ENCODE measurements at places on chromosomes 6 and 20. TPM values are rescaled to one million over a fixed set of nuclear protein-coding genes. Genes with fewer than 3 reads are reported as not detected.

GRCh38 chr6:44453146-44453545, 65.6 kb downstream of the CDC5L start:
- no peak for DNase-seq

Gene ZNF341
- total RNA-seq = 0.77 TPM

Gene JAG1
- total RNA-seq = 113 TPM

GRCh38 chr6:39530201-39530759, 194.9 kb downstream of the KIF6 start:
- no peak for DNase-seq

GRCh38 chr20:59706400-59706693, 102.0 kb downstream of the PHACTR3 start:
- no peak for DNase-seq

GRCh38 chr6:13813621-13814175, 659 bp downstream of the MCUR1 start:
- peak; percentile 23 for DNase-seq

- DNase-seq = no peak
Observed at GRCh38 chr20:57437672-57438330, 46.6 kb downstream of the RBM38 start.

DNA sequence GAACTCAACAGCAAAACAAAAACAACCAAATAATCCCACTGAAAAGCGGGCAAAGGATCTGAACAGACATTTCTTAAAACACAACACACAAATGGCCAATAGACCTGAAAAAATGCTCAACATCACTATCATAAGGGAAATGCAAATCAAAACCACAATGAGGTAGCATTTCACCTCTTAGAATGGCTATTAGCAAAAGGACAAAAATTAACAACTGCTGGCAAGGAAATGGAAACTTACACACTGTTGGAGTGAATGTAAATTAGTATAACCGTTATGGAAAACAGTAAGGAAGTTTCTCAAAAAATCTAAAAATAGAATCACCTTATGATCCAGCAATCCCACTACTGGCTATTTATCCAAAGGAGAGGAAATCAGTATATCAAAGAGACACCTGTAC, 20.9 kb downstream of the FAM8A1 start:
- DNase-seq = no peak

DNA sequence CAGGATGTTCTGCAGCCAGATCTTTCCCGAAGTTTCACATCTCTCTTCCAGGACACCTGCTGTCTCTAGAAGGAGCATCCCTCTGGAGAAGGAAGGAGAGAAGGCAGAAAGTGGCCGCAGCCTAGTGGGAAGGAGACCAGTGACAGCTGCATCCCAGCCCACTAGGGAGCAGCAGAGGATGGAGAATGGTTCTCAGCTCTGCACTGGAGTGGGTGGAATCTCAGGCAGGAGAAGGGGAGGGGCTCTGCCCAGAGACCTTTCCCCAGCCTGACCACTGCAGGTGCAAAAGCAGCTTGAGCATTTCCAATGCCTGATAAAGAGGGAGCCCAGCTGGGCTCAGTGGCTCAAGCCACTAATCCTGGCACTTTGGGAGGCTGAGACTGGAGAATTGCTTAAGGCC, 32.3 kb downstream of the NCR2 start:
- DNase-seq = peak; percentile 30

- DNase-seq = no peak
Observed at GRCh38 chr6:133682506-133683307, 206.2 kb upstream of the TCF21 start.

DNA sequence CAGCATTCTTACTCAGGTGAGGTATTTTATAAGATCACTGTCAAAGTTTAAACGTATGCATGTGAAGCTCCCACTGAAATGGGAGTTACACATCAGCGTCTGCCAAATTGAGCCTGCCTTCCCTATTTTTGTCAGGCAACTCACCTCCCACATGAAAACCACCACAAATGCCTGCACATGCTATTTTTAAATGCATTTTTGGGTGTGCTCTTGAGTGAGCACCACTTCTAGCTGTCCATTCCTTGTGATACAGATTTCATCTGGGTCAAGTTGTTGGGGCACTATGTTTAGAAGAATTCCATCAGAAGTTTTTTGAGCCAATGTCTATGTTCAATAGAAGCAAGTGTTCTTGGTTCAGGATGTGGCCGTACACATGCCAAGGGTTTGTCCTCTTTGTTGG, 71.7 kb upstream of the RIPPLY2 start:
- DNase-seq = no peak

DNA sequence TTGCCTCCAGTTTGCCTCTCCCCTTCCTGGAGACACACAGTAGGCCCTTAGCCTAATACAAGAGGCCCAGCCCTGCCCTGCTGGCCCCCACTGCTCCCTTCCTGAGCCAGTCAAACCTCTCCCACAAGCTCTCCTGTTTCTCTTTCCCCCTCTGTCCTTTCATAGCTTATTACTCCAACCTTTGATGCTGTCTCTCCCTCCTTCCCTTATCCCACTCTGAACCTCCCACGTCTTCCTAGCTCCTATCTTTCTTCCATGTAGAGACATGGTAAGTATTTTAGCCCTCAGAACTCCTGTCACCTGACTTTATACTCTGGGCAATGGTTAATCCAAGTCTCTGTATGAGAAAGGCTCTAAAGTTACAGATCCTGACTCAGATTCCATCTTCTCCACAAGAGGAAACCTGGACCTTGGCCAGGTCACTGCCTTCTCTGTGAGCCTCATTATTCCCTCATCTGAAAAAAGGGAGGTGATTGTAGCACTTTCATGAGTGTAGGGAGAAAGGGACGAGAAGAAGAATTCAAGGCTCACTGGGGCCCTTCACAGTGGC, 6.7 kb downstream of the TGIF2 start:
- DNase-seq = peak; percentile 39

Gene C6orf15
- not detected for total RNA-seq

GRCh38 chr6:144339859-144340452, 54.8 kb downstream of the UTRN start:
- no peak for DNase-seq

Gene SPATS1
- not detected for total RNA-seq

DNA sequence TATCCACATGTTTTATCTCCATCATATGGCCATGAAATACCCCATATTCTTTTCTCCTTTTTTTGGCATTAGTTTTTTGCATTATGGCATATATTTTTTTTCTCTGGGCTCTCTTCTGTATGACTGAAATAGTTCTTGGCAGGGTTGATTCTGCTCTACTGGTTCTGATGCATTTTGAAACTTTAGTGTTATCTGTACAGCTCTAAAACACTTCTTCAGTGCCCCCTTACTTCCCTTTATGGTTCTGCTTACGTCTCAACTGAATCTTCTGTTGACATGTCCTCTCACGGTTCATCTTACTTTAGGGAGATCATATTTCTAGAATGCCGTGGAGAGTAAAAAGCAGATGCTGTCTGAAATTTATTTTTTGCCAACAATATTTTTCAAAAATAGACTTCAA, 23.2 kb upstream of the TXNDC5 start:
- DNase-seq = no peak

Gene DEFB112
- not detected for total RNA-seq

GRCh38 chr20:41318271-41318649, 729 bp upstream of the ZHX3 start:
- no peak for DNase-seq

GRCh38 chr6:84871925-84872324, 107.5 kb upstream of the TBX18 start:
- DNase-seq = no peak

Gene ANGPT4
- total RNA-seq = not detected

DNA sequence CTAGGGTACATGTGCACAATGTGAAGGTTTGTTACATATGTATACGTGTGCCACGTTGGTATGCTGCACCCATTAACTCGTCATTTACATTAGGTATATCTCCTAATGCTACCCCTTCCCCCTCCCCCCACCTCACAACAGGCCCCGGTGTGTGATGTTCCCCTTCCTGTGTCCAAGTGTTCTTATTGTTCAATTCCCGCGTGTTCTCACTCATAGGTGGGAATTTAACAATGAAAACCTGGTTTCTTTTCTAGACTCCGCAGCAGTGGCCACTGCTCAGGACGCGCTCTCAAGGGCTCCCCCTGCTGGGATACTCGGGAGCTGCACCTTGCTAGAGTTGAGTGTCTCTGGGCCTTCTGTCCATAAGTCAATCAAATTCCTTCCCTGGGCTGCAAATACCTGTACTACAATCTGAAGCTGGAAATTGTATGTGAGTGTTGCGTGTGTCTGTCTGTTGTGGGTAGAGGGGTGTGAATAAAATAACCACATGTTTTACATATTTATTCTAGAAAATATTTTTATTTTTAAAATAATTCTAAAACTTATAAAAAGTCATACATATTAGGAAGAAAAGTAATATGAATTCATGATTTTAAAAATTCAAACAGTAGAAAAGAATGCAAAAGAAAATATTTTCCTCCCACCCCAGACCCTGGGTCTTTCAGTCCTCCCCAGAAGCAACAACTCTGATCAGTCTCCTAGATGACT, 8.2 kb upstream of the CEP250 start:
- peak; percentile 66 for DNase-seq

DNA sequence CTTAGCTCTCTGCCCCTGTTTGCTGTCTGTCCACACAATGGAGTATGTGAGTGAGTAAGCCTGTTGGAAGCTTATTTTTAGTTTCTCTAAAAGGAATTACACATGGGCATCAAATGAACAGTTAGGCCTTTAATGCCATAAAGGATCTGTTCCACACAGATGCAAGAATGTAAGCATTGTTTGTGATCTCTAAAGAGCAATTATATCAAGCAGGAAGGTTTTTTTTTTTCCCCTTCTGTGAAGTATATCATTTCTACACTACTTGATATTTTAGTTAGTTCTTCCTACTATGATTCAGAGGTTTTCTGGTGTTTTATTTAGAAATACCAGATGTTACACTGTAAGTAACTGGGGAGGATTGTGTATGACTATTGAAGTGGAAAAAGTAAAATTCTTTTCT, 627.5 kb downstream of the COL12A1 start:
- no peak for DNase-seq

Gene SPINT3
- not detected for total RNA-seq

Gene EIF6
- total RNA-seq = 178 TPM

DNA sequence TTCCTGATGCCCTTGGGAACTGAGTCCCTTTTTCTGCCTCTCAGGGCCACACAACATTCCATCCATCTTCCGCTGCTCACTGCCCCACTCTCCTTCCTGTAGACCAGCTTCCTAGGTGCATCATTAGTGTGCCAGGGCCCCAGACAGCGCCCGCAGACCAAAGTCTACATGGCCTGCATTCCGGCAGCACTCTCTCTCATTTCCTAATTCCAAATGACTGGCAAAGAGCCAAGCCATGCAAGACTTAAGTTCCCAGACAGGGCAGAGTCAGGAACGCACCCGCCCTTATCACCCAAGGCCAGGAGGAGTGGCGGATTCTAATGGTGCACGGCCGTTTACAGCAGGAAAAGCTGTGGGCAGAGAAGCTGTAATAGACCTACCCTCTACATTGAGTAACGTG, 159.8 kb upstream of the ARID1B start:
- DNase-seq = no peak

Gene ZSWIM3
- 9.7 TPM for total RNA-seq

GRCh38 chr6:10305790-10306415, 109.0 kb downstream of the TFAP2A start:
- no peak for DNase-seq
